ENCODE measurements at places on chromosomes 1 and 21.
A peak's percentile ranks its signal among the peaks of the same experiment; 100 is the strongest.

DNA sequence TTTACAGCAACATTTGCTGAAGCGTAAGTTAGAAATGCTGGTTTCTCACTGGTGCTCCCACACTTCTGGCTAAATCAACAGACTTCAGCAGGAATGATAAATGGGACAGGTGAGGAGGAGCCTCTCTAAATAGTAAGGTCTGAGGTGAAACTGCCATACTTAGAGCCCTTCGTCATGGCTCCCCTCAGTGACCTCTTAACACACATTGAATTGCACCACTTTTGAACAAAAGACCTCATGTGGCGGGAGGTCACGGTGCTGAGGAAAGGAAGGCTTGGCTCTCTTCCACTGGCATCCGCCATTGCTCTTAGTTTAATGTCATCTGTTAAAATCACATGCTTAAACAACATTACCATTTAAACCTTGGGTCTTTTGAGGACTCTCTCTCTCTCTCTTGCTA is 3.4 kb downstream of the MAP3K7CL start:
- DNase-seq, result no peak

GRCh38 chr1:113579256-113580018 is 179.8 kb downstream of the PHTF1 start:
- DNase-seq, result no peak

GRCh38 chr21:35257413-35257812 is 208.3 kb upstream of the RUNX1 start:
- DNase-seq, result no peak

- DNase-seq, result no peak
Observed at GRCh38 chr1:165890684-165891083, 63.3 kb downstream of the UCK2 start.

DNA sequence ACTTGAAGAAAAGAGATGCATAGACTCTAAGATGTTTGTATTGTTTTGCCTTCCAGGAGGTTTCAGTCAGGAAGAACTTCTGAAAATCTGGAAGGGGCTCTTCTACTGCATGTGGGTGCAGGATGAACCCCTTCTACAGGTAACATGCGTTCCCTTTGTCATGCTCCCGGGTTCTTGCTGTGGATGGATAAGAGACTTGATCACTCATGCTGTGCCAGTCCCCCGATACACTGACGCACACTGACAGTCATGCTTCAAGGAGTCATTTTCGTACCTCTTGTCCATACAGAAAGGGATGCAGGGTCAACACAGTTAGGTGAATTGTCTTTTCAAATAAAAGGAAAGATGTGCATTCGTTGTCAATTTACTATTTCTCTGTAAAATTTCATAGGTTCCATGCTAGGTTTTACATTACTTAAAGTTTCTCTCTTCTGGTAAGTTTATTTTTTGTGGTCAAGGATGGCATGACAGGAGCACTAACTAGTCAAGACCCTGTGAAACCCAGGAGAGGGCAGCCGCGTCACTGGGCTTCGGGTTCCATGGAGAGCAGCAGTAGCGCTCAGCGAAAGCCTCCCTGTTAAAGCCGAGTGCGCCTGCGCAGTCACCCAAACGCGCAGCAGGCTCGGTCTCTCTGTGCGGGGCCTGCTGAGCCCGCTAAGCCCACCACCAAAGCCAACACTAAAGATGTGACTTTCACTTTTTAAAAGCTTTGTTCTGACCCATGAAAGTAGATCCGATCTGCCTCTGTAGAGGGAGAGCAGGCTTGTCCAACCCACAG is 10.7 kb downstream of the RRP1B start:
- no peak for DNase-seq

- no peak for DNase-seq
Observed at GRCh38 chr1:111599781-111600693, 19.6 kb upstream of the RAP1A start.

DNA sequence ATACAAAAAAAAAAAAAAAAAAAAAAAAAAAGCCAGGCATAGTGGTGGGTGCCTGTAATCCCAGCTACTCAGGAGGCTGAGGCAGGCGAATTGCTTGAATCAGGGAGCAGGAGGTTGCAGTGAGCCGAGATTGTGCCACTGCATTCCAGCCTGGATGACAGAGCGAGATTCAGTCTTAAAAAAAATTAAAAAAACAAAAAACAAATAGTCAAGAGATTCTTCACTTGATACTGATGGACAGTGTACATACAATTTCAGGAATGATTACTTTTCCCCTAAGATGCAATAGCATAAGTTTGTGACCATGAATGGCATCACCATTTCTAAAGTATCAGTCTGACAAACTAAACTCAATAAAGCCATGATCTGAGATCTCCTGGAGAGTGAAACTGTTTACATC is 60.8 kb upstream of the IVNS1ABP start:
- DNase-seq, result no peak

DNA sequence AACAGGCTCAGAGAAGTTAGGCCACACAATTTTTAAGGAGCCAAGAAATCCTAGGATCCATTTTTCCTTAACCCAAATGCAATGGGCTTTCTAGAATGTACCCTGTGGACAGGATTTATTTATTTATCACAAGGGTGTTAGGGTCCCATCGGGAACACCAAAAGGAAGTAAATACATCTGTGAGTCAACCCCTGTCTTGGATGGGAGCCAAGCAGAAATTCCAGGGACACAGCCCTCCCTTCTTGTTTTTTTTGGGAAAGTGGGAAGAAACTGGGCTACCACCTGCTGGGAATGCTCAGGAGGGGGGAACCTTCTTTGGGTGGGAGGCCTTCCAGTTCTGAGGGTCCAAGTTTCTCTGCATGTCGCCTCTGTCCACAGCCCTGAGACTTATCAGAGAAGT is 1.3 kb downstream of the CRNN start:
- no peak for DNase-seq

GRCh38 chr1:63675420-63675931 is 82.3 kb downstream of the PGM1 start:
- peak; percentile 50 for DNase-seq

- no peak for DNase-seq
Observed at GRCh38 chr1:29786195-29786594, 549.9 kb downstream of the PTPRU start.

DNA sequence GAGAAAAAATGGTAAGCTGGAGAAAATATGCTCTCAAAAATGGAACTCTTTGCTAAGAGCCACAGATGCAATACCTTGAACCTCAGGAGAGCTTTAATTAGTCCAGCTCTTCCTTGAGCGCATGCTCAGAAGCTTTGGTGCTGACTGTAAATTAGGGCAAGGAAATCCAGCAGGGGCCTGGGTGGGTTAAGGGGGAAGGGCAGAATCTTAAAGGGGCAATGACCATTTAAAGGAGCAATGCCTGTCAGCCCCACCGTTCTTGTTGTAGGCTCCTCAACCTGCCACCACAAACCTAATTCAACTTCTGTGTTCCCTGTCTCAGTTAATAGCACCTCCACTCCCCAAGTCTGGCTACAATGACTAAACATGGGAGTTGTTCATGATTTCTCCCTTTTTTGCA is 6.8 kb upstream of the SLC22A15 start:
- DNase-seq, result peak; percentile 45
